ENCODE measurements at places on chromosomes 5 and 9. TPM values are rescaled to one million over a fixed set of nuclear protein-coding genes. Genes with fewer than 3 reads are reported as not detected.

ZNF483 gene
- total RNA-seq = 2.2 TPM

TMEM174 gene
- total RNA-seq = not detected

SLCO4C1 gene
- total RNA-seq = 0.58 TPM

GSN gene
- total RNA-seq = 843 TPM

PCDHB14 gene
- total RNA-seq = 1.9 TPM

RNF224 gene
- total RNA-seq = not detected

ACOT12 gene
- total RNA-seq = not detected

CDC14B gene
- 37.4 TPM for total RNA-seq

GABRG2 gene
- total RNA-seq = not detected

PCDHGA12 gene
- total RNA-seq = 4.6 TPM

CPLANE1 gene
- 18.1 TPM for total RNA-seq

PJA2 gene
- 80.0 TPM for total RNA-seq

DOK3 gene
- total RNA-seq = 22.6 TPM

CAMK2A gene
- total RNA-seq = not detected
